Hair follicular keratinocyte (primary cell): ENCODE measurements at places on chromosomes 2 and 18. TPM values are rescaled to one million over a fixed set of nuclear protein-coding genes. Genes with fewer than 3 reads are reported as not detected.

NCKAP5 gene
- 1.3 and 1.7 TPM in 2 replicates for total RNA-seq

TCF7L1 gene
- 1.4 and 2.0 TPM in 2 replicates for total RNA-seq

LTBP1 gene
- total RNA-seq: 72.8 and 83.8 TPM in 2 replicates

KCNIP3 gene
- 0.72 and 1.2 TPM in 2 replicates for total RNA-seq

HIBCH gene
- total RNA-seq: 15.1 and 15.5 TPM in 2 replicates

METTL8 gene
- 27.3 and 58.6 TPM in 2 replicates for total RNA-seq

THUMPD2 gene
- total RNA-seq: 8.2 and 9.3 TPM in 2 replicates

L3MBTL4 gene
- 0.23 and 0.49 TPM in 2 replicates for total RNA-seq

SUPT7L gene
- total RNA-seq: 18.2 and 18.7 TPM in 2 replicates

BMP10 gene
- not detected in 2 replicates for total RNA-seq

PGAP1 gene
- 3.4 and 7.6 TPM in 2 replicates for total RNA-seq

CNDP1 gene
- total RNA-seq: not detected in 2 replicates

HJURP gene
- 10.9 and 34.3 TPM in 2 replicates for total RNA-seq

SCYGR1 gene
- total RNA-seq: not detected in 2 replicates

CREB1 gene
- total RNA-seq: 18.2 and 32.2 TPM in 2 replicates

PLCD4 gene
- 14.6 and 16.5 TPM in 2 replicates for total RNA-seq

LYPD1 gene
- total RNA-seq: not detected in 2 replicates

TEX44 gene
- total RNA-seq: not detected in 2 replicates

TNS1 gene
- total RNA-seq: 0.39 and 4.2 TPM in 2 replicates

CROCC2 gene
- not detected in 2 replicates for total RNA-seq

RGPD8 gene
- total RNA-seq: 3.2 and 3.6 TPM in 2 replicates

HOXD4 gene
- total RNA-seq: not detected in 2 replicates

DSG1 gene
- 0.38 and 0.55 TPM in 2 replicates for total RNA-seq

LRRC30 gene
- not detected in 2 replicates for total RNA-seq

PRSS56 gene
- total RNA-seq: not detected in 2 replicates

TRABD2A gene
- total RNA-seq: 0.87 and 5.7 TPM in 2 replicates

NPPC gene
- total RNA-seq: not detected in 2 replicates

FAM228A gene
- not detected in 2 replicates for total RNA-seq

TLX2 gene
- 0.08 TPM in 1 of 2 replicates, not detected in the other for total RNA-seq

SLC38A11 gene
- not detected in 2 replicates for total RNA-seq

NGEF gene
- total RNA-seq: 0.04 and 0.16 TPM in 2 replicates

CABYR gene
- 6.4 and 13.3 TPM in 2 replicates for total RNA-seq

ANKRD62 gene
- total RNA-seq: not detected in 2 replicates
